ENCODE measurements at places on chromosomes 4 and X. TPM values are rescaled to one million over a fixed set of nuclear protein-coding genes. Genes with fewer than 3 reads are reported as not detected.

- H3K36me3 ChIP-seq: no peaks in the 10 kb centered on the region
- H3K27ac ChIP-seq: peak overlapping the region; percentile 91
- DNase-seq: peak; percentile 96
- no peaks in the 10 kb centered on the region for H3K4me1 ChIP-seq
Measured at GRCh38 chr4:184472614-184473498, 1.5 kb downstream of the IRF2 start.

Gene NWD2
- total RNA-seq: not detected

Gene COL4A6
- 7.2 TPM for total RNA-seq

- no peak overlapping the region for H3K4me3 ChIP-seq
- H3K27me3 ChIP-seq: no peaks in the 10 kb centered on the region
- H3K27ac ChIP-seq: no peak overlapping the region
- no peaks in the 10 kb centered on the region for H3K36me3 ChIP-seq
- DNase-seq: no peak
Measured at GRCh38 chr4:38581426-38582106, 82.4 kb upstream of the KLF3 start.

DNA sequence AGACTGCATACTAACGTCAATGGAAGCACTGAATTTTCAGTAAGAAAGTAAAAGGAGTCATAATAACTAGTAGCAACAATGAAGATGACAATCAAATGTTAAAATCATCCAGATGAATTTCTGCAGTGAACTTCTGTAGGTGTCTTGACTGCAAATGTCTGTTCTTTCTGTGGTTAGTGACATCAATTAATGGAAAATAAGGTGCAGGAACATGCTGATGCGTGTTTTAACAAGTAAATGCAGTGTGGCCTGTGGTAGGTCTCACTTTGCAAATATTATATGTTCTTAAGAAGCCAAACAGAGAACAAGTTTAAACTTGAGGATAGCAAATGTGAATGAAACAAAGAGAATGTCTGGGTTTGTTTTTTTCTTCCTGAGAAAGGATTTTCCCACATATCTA lies 2.6 kb upstream of the DTHD1 start:
- H3K4me3 ChIP-seq: no peak overlapping the region
- no peaks in the 10 kb centered on the region for H3K36me3 ChIP-seq
- no peaks in the 10 kb centered on the region for H3K4me1 ChIP-seq
- H3K27ac ChIP-seq: no peak overlapping the region

DNA sequence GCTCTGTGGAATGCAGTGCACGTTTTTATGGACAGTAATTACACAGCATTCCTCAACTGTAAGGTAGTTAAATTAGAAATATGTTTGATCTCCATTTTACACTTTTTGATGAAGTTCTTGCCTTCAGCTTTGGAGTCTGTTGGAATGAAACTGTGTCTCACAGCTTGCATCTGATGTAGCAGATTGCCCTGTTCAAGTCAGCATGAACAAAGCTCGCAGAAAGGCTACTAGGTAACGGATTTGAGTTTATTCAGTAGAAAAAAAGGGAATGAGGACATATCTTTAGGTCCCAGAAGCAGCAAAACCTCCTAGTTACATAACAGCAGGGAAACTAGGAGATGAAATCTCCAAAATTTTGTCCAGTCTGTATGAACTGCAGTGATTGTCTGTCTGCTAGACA lies 24.3 kb upstream of the CBLL2 start:
- DNase-seq: no peak
- no peaks in the 10 kb centered on the region for H3K36me3 ChIP-seq
- no peaks in the 10 kb centered on the region for H3K4me1 ChIP-seq
- no peak overlapping the region for H3K4me3 ChIP-seq
- H3K27me3 ChIP-seq: no peaks in the 10 kb centered on the region
- no peak overlapping the region for H3K27ac ChIP-seq

DNA sequence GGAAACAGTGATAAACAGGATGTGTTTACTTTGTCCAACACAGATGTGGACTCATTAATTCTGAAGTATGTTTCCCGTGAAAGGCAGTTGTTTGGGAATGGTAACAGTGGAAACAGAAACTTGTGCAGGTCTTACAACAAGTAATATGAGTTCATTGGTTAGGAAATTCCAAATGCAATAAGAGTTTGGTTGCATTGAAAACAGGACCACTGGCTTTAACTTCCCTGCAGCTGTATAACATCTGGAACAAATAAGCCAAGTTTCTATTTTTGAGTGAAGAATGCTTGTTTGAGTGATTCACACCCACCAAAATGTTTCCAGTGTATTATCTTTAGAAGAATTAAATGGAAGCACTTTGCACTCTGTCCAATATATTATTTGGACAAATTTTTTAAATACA lies 82.4 kb upstream of the BMP3 start:
- no peaks in the 10 kb centered on the region for H3K36me3 ChIP-seq
- no peaks in the 10 kb centered on the region for H3K4me1 ChIP-seq
- no peak for DNase-seq
- no peak overlapping the region for H3K4me3 ChIP-seq

Gene CLDN22
- total RNA-seq: not detected

GRCh38 chr4:141153751-141154510 lies 20.7 kb upstream of the RNF150 start:
- H3K27me3 ChIP-seq: no peaks in the 10 kb centered on the region
- no peak overlapping the region for H3K27ac ChIP-seq
- no peak for DNase-seq
- H3K4me3 ChIP-seq: no peak overlapping the region

DNA sequence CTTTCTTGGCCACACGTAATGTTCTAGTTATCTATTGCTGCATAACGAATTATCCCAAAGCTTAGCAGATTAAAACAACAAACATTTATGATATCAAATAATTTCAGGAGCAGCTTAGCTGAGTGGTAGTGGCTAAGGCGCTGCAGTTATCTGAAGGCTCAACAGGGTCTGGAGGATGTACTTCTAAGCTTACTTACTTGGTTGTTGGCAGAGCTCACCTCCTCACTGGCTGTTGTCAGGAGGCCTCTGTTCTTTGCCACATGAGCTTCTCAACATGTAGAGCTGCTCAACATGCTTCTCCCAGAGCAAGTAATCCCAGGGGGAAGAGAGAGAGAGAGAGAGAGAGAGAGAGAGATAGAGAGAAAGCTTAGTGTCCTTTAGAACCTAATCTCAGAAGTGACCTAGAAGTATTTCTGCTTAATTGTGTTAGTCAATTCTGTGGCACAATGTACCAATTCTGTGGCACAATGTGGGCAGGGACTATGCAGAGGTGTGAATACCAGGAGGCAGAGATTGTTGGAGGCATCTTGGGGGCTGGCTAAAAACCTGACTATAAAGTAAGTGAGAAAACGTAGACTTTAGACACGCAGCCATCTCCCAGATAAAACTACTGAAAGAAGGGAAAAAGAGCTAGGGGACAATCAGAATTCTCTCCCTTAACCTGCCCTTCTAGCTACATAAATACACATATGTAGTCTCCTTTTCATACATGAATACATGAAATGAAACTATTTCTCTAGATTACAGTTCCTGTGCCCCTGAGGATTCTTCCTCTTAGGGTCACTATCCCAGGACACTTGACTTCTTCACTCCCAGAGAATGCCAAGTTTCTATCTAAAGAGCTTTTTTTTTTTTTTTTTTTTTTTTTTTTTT lies 40.2 kb downstream of the HOPX start:
- no peaks in the 10 kb centered on the region for H3K36me3 ChIP-seq
- DNase-seq: no peak
- H3K4me1 ChIP-seq: no peaks in the 10 kb centered on the region
- H3K27ac ChIP-seq: no peak overlapping the region
- no peak overlapping the region for H3K4me3 ChIP-seq
- H3K27me3 ChIP-seq: no peaks in the 10 kb centered on the region

DNA sequence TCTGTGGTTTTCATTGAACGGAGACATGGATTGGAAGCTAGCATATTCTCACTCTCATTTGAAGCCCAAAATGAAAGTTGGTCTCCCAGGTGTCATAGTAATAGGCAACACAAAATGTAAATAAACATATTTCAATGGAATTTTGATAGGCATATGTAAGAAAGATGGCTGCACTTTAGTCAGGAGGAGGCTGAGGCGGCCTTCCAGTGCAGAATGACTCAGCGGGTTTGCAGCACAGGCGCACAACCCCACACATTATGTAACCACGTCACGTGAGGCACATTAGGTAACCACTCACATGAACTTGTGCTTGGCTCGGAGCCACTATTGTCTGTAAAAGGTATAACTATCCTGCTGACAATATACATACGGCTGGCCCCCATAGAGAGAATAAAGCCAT lies 381.7 kb downstream of the GPAT3 start:
- H3K4me1 ChIP-seq: no peaks in the 10 kb centered on the region
- H3K27ac ChIP-seq: no peak overlapping the region
- no peak for DNase-seq
- H3K4me3 ChIP-seq: no peak overlapping the region
- peaks cover 1% of the 10 kb centered on the region for H3K27me3 ChIP-seq
- H3K36me3 ChIP-seq: no peaks in the 10 kb centered on the region

Gene CABS1
- total RNA-seq: not detected

Gene MFSD8
- 25.8 TPM for total RNA-seq

DNA sequence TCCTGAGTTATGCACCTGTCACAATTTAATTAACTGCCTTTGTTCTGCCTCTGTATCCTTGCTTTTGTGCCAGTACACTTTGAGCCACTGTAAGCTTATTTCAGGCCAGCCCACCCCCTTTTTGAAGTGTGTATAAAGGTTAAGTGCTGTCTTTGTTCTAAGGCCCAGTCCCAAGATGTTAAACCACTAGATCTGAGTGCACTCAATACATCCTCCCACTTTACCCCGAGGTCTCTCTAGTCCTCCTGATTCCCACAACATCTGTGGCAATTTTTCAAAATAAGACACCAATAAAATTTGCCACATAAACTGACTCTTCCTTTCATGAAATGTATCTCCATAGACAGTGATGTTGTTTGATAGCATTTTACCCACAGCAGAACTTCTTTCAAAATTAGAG lies 124.1 kb upstream of the SPIN4 start:
- H3K36me3 ChIP-seq: no peaks in the 10 kb centered on the region
- no peak overlapping the region for H3K4me3 ChIP-seq
- DNase-seq: no peak
- H3K27ac ChIP-seq: no peak overlapping the region

GRCh38 chr4:139223682-139224317 lies 46.8 kb upstream of the ELF2 start:
- no peaks in the 10 kb centered on the region for H3K4me1 ChIP-seq
- DNase-seq: peak; percentile 84
- H3K27ac ChIP-seq: no peak overlapping the region

GRCh38 chr4:4709736-4710135 lies 149.7 kb upstream of the MSX1 start:
- H3K27ac ChIP-seq: no peak overlapping the region
- no peak overlapping the region for H3K4me3 ChIP-seq
- DNase-seq: no peak
- no peaks in the 10 kb centered on the region for H3K36me3 ChIP-seq
- no peaks in the 10 kb centered on the region for H3K27me3 ChIP-seq
- no peaks in the 10 kb centered on the region for H3K4me1 ChIP-seq

DNA sequence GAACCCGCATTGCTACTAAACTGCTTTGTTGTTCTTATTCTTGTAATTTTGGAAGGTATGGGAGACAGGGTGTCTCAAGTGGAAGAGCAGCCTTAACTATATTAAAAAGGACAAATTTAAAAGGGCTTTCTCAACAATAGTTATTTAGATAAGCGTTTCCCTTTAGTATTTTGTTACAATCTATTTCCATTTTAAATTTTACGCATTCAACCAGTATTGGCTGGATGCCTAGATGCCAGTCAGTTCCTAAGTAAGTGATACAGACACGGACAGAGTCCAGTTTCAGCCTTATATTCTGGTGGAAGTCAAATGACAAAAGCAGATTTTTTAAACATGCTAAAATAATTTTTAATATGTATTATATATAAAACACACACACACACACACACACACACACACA lies 28.3 kb downstream of the FAT1 start:
- DNase-seq: no peak
- H3K4me1 ChIP-seq: peaks cover 5% of the 10 kb centered on the region
- H3K27ac ChIP-seq: no peak overlapping the region
- no peaks in the 10 kb centered on the region for H3K27me3 ChIP-seq

Gene HSFX1
- total RNA-seq: 3.5 TPM

GRCh38 chr4:65370709-65371108 lies 299.6 kb downstream of the EPHA5 start:
- H3K36me3 ChIP-seq: no peaks in the 10 kb centered on the region
- H3K27ac ChIP-seq: no peak overlapping the region
- H3K4me3 ChIP-seq: no peak overlapping the region
- H3K27me3 ChIP-seq: peaks cover 1% of the 10 kb centered on the region
- no peaks in the 10 kb centered on the region for H3K4me1 ChIP-seq

- DNase-seq: no peak
- H3K4me1 ChIP-seq: no peaks in the 10 kb centered on the region
- H3K27me3 ChIP-seq: no peaks in the 10 kb centered on the region
- H3K4me3 ChIP-seq: no peak overlapping the region
Measured at GRCh38 chr4:129929984-129930383, 834.0 kb downstream of the C4orf33 start.

- H3K36me3 ChIP-seq: peaks cover 16% of the 10 kb centered on the region
- no peaks in the 10 kb centered on the region for H3K27me3 ChIP-seq
- no peak overlapping the region for H3K4me3 ChIP-seq
- DNase-seq: no peak
- H3K27ac ChIP-seq: no peak overlapping the region
Measured at GRCh38 chr4:183702492-183702891, 43.4 kb downstream of the TRAPPC11 start.

GRCh38 chrX:124940531-124940930 lies 379.1 kb upstream of the TEX13C start:
- no peaks in the 10 kb centered on the region for H3K36me3 ChIP-seq
- no peak overlapping the region for H3K4me3 ChIP-seq
- H3K27me3 ChIP-seq: no peaks in the 10 kb centered on the region
- no peaks in the 10 kb centered on the region for H3K4me1 ChIP-seq
- no peak overlapping the region for H3K27ac ChIP-seq
- no peak for DNase-seq

DNA sequence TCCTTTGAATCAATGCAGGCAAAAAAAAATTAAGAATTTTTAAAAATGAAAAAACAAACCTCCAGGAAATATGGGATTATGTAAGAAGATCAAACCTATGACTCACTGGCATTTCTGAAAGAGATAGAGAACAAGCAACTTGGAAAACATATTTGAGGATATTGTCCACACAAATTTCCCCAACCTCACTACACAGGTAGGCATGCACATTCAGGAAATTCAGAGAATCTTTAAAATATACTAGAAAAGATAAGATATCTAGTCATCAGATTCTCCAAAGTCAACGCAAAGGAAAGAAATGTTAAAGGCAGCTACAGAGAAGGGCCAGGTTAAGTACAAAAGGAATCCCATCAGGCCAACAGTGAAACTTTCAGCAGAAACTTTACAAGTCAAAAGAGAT lies 85.6 kb downstream of the ANTXR2 start:
- H3K4me1 ChIP-seq: no peaks in the 10 kb centered on the region
- DNase-seq: no peak
- no peak overlapping the region for H3K27ac ChIP-seq

Gene FAM199X
- total RNA-seq: 18.4 TPM

- no peaks in the 10 kb centered on the region for H3K36me3 ChIP-seq
- no peaks in the 10 kb centered on the region for H3K27me3 ChIP-seq
- no peak overlapping the region for H3K27ac ChIP-seq
- no peaks in the 10 kb centered on the region for H3K4me1 ChIP-seq
- H3K4me3 ChIP-seq: no peak overlapping the region
Measured at GRCh38 chr4:89249313-89249712, 58.3 kb downstream of the GPRIN3 start.

Gene HERC3
- 34.4 TPM for total RNA-seq

Gene DACH2
- total RNA-seq: 0.13 TPM

Gene ALPK1
- total RNA-seq: 52.7 TPM

- H3K27me3 ChIP-seq: no peaks in the 10 kb centered on the region
- H3K27ac ChIP-seq: no peak overlapping the region
- no peak overlapping the region for H3K4me3 ChIP-seq
- no peaks in the 10 kb centered on the region for H3K4me1 ChIP-seq
- H3K36me3 ChIP-seq: no peaks in the 10 kb centered on the region
Measured at GRCh38 chr4:31160146-31160545, 440.0 kb downstream of the PCDH7 start.
